ENCODE measurements at places on chromosomes 1 and 21. TPM values are rescaled to one million over a fixed set of nuclear protein-coding genes. Genes with fewer than 3 reads are reported as not detected.

Gene ZYG11A
- not detected for total RNA-seq

Gene CFHR4
- total RNA-seq, result not detected

Gene OR10X1
- not detected for total RNA-seq

Gene DTL
- total RNA-seq, result 1.8 TPM

Gene CLSTN1
- 210 TPM for total RNA-seq
